ENCODE measurements at places on chromosomes 7 and 10.
A peak's percentile ranks its signal among the peaks of the same experiment; 100 is the strongest.

- no peak overlapping the region for H3K4me3 ChIP-seq
- H3K36me3 ChIP-seq = no peaks in the 10 kb centered on the region
- peak overlapping the region; percentile 58 for H3K27ac ChIP-seq
- DNase-seq = no peak
- H3K4me1 ChIP-seq = peaks cover 74% of the 10 kb centered on the region
Measured at GRCh38 chr10:117363028-117363427, 12.2 kb downstream of the PDZD8 start.

- H3K27ac ChIP-seq = no peak overlapping the region
- no peaks in the 10 kb centered on the region for H3K36me3 ChIP-seq
- H3K4me1 ChIP-seq = peaks cover 5% of the 10 kb centered on the region
- no peaks in the 10 kb centered on the region for H3K27me3 ChIP-seq
Measured at GRCh38 chr7:133512560-133512959, 259.7 kb downstream of the EXOC4 start.

DNA sequence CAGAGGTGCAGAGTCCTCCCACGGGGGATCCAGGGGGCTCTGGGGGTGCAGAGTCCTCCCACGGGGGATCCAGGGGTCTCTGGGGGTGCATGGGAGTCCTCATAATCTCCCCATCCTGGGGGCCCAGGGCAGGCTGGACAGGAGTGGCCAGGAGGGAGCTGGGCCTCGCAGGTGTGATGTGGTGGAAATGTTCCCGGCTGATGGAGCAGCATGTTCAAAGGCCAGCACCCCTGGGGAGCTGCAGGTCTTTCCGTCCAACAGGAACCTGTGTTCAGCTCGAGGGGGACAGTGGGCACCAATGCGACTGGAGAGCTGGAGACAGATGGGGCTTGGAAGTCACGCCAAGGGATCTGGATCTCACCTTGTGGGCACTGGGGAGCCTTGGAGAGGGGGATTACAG lies 38.5 kb upstream of the PSMG3 start:
- H3K4me3 ChIP-seq = no peak overlapping the region
- no peak for DNase-seq
- no peak overlapping the region for H3K27ac ChIP-seq
- H3K27me3 ChIP-seq = peaks cover 25% of the 10 kb centered on the region
- no peaks in the 10 kb centered on the region for H3K4me1 ChIP-seq

GRCh38 chr10:49207113-49207512 lies 18.9 kb upstream of the TMEM273 start:
- no peak overlapping the region for H3K4me3 ChIP-seq
- H3K4me1 ChIP-seq = no peaks in the 10 kb centered on the region
- no peak overlapping the region for H3K27ac ChIP-seq
- H3K27me3 ChIP-seq = peaks cover 4% of the 10 kb centered on the region
- no peak for DNase-seq

DNA sequence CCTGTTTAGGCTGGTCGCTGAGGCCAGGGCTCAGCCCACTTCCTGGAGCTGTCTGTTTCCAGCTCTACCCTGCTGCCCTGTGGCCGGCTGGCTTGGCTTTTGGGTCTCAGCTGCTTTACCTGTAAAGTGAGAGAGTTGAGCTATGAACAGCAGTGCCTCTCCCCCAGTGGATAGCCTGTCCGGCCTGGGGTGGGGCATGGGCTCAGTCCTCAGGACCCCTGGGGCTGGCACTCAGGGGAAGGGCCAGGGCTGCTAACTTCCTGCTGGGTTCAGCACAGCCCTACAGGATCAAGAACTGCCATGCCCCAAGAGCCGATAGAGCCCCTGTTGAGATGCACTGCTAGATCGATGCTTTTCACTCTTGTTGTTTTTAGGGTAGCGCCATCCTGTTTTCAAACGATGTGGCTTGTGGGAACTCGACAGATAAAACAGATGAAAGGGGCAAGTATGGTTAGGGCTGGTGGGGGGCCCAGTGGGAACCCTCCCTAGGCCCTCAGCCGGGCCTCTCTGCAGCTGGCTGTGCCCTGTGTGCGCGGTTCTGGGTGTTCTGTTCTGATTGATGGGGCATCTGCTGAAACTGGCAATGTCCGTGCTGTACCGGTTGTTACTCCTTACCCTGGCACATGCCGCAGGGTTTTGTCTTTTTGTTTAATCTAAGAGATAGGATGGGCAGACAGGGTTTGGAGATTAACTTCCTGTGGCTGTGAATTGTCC lies 10.0 kb upstream of the SFRP5 start:
- DNase-seq = no peak
- H3K36me3 ChIP-seq = no peaks in the 10 kb centered on the region
- H3K4me3 ChIP-seq = no peak overlapping the region
- no peak overlapping the region for H3K27ac ChIP-seq

DNA sequence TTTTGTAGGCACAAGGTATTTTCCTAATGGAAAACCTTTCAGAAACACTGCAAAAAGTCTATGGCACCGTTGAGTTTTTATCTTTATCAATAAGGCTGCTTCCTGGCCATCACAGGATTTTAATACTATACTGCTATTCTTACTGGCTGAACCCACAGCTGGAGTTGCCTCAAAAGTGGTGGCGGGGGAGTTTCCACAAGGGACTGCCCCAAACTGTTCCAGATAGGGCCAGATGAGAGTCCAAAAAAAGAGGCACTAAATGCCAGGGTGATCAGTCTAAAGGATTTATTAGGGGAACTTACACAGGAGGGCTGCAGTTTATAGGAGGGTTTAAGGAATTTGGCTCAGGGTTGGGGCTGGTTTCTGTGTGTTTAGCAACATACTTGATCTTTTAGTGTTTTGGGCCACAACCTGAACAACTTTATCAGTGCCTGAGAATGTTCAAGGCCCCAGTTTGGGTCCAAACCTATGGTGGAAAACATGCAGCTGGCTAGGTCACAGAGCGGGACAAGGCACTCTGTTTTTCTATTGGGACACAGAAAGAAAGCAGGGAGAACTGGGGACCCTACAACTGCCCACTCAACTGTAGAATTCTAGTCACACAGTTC lies 41.4 kb downstream of the STAM start:
- H3K4me3 ChIP-seq = no peak overlapping the region
- H3K36me3 ChIP-seq = peaks cover 39% of the 10 kb centered on the region
- H3K27me3 ChIP-seq = no peaks in the 10 kb centered on the region
- H3K27ac ChIP-seq = no peak overlapping the region
- DNase-seq = no peak

GRCh38 chr10:94116848-94117247 lies 123.1 kb downstream of the PLCE1 start:
- DNase-seq = no peak
- no peaks in the 10 kb centered on the region for H3K36me3 ChIP-seq
- H3K4me3 ChIP-seq = no peak overlapping the region

DNA sequence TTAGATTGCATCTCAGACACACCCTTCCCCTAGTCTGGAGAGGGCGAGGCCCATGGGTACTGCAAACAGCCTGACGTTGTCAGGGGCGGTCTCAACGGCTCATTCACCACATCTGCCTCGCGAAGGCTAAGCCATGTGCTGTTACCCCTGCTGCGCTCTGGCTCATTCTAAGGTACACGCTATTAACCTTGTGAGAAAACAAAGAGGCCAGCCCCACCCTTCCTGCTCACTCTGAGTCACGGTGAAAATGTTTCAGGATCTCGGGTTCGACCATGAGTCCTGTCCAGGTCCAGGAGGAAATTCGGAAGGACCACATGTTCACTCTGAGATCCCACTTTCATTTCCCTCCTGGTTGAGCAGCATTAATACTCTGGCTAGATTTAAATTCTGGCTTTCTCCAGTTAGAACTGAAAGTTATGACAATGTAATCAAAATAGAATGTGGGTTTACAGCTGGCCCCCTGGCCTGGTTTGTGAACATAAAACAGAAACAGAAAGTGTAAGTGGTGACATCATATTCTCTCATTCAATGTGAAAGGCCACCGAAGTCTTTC lies 55.2 kb downstream of the EGFR start:
- no peaks in the 10 kb centered on the region for H3K27me3 ChIP-seq
- H3K4me1 ChIP-seq = peaks cover 59% of the 10 kb centered on the region
- H3K27ac ChIP-seq = peak overlapping the region; percentile 96
- DNase-seq = peak; percentile 93
- no peak overlapping the region for H3K4me3 ChIP-seq

GRCh38 chr10:86862373-86862772 lies 95.0 kb downstream of the MMRN2 start:
- H3K4me1 ChIP-seq = no peaks in the 10 kb centered on the region
- H3K36me3 ChIP-seq = no peaks in the 10 kb centered on the region
- no peak overlapping the region for H3K4me3 ChIP-seq
- H3K27me3 ChIP-seq = no peaks in the 10 kb centered on the region

- peak overlapping the region; percentile 82 for H3K27ac ChIP-seq
- DNase-seq = no peak
- no peaks in the 10 kb centered on the region for H3K27me3 ChIP-seq
- no peak overlapping the region for H3K4me3 ChIP-seq
- peaks cover 21% of the 10 kb centered on the region for H3K4me1 ChIP-seq
- H3K36me3 ChIP-seq = peaks cover 48% of the 10 kb centered on the region
Measured at GRCh38 chr7:149197675-149198074, 2.3 kb downstream of the ZNF282 start.

DNA sequence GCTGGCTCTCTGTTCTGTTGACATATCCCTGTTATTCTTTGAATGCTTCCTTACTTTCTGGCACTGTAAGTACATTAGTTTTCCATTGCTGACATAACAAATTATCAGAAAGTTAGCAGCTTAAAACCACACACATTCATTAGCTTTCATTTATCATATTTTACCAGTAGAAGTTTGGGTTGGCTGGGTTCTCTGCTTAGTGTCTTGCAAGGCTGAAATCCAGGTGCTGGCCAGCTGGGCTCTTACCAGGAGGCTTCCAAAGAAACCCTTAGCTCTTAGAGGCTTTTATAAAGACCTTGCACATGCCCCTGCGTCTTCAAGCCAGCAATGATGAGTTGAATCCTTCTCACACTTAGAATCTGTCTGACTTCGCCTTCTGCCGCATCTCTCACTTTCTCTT lies 160.6 kb downstream of the MLLT10 start:
- no peak overlapping the region for H3K27ac ChIP-seq
- peaks cover 10% of the 10 kb centered on the region for H3K36me3 ChIP-seq
- no peak overlapping the region for H3K4me3 ChIP-seq
- no peak for DNase-seq

GRCh38 chr10:87675396-87676376 lies 16.0 kb downstream of the PAPSS2 start:
- no peaks in the 10 kb centered on the region for H3K36me3 ChIP-seq
- no peak overlapping the region for H3K4me3 ChIP-seq
- no peaks in the 10 kb centered on the region for H3K27me3 ChIP-seq
- H3K4me1 ChIP-seq = peaks cover 16% of the 10 kb centered on the region
- peak overlapping the region; percentile 55 for H3K27ac ChIP-seq

GRCh38 chr10:88028654-88029053 lies 165.2 kb downstream of the PTEN start:
- H3K27ac ChIP-seq = no peak overlapping the region
- H3K4me3 ChIP-seq = no peak overlapping the region
- no peak for DNase-seq
- H3K36me3 ChIP-seq = no peaks in the 10 kb centered on the region

DNA sequence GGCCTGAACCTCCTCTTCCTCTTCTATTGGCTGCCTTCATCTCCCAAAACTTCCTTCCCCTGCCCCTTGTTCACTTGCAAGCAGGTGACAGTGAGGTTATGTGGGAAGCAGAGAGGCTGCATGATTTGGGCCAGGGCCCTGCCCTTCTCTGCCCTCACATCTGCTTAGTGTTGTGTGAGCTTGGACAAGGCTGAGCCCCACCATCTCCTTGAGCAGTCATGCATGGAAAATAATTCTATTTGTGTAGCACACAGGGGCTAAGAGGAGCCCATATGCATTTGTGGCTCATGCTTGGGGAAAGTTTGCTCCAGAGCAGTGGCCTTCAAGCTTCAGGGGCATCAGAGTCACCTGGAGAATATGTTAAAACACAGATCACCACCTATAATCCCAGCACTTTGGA lies 26.8 kb upstream of the AQP1 start:
- H3K4me1 ChIP-seq = no peaks in the 10 kb centered on the region
- H3K36me3 ChIP-seq = no peaks in the 10 kb centered on the region
- no peak for DNase-seq
- no peak overlapping the region for H3K4me3 ChIP-seq

- no peaks in the 10 kb centered on the region for H3K27me3 ChIP-seq
- H3K4me3 ChIP-seq = no peak overlapping the region
- H3K4me1 ChIP-seq = no peaks in the 10 kb centered on the region
Measured at GRCh38 chr10:131802996-131803395, 97.8 kb upstream of the PPP2R2D start.

GRCh38 chr10:3258394-3258793 lies 85.8 kb upstream of the PITRM1 start:
- H3K36me3 ChIP-seq = no peaks in the 10 kb centered on the region
- no peak for DNase-seq
- no peaks in the 10 kb centered on the region for H3K4me1 ChIP-seq

- no peaks in the 10 kb centered on the region for H3K27me3 ChIP-seq
- H3K36me3 ChIP-seq = no peaks in the 10 kb centered on the region
- DNase-seq = no peak
- no peak overlapping the region for H3K4me3 ChIP-seq
- no peaks in the 10 kb centered on the region for H3K4me1 ChIP-seq
- H3K27ac ChIP-seq = no peak overlapping the region
Measured at GRCh38 chr7:68720697-68721096, 877.6 kb upstream of the AUTS2 start.

DNA sequence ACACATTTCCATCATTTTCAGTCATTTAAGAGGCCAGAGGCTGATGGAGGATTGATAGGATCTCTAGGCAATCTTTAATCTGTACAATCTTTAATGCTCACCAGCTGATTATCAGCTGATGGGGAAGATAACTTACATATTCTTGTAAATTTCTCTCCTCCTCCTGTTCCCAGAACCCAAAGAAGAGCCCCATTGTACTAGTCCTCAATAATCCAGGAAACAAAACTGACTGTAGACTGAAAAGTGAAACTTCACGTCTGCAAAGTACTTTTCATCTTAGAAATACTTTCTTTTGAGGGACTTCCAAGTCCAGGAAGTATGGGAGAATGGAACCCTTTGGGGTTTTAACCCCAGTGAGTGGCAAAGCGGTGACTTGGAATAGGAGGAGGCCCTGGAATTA lies 283.3 kb downstream of the FRMD4A start:
- H3K4me1 ChIP-seq = no peaks in the 10 kb centered on the region
- no peak overlapping the region for H3K27ac ChIP-seq
- H3K4me3 ChIP-seq = no peak overlapping the region
- H3K36me3 ChIP-seq = no peaks in the 10 kb centered on the region
- H3K27me3 ChIP-seq = no peaks in the 10 kb centered on the region

- H3K4me3 ChIP-seq = no peak overlapping the region
- H3K27me3 ChIP-seq = no peaks in the 10 kb centered on the region
- no peaks in the 10 kb centered on the region for H3K4me1 ChIP-seq
- no peak overlapping the region for H3K27ac ChIP-seq
- no peak for DNase-seq
- no peaks in the 10 kb centered on the region for H3K36me3 ChIP-seq
Measured at GRCh38 chr10:75978213-75978612, 546.8 kb downstream of the LRMDA start.

DNA sequence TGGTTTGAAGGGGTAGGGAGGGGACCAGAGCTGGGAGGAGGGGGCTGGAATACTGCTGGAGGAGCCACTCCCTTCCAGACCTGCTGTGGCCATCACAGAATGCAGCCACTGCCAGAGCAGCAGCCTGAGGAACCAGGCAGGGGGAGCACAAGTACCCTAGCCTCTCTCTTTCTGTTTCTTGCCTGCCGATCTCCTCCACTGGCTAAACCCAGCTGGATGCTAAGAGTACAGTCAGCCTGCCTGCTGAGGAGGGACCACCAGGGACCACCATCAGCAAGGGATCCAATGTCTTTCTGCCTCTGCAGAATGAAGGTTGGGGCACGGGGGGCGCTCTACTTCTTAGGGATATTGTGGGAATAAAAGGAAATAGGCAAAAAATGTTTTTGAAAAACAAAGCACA lies 4.7 kb downstream of the BLVRA start:
- no peak overlapping the region for H3K4me3 ChIP-seq
- no peak for DNase-seq
- no peak overlapping the region for H3K27ac ChIP-seq
- no peaks in the 10 kb centered on the region for H3K36me3 ChIP-seq
